RPMI8226 (cell line): ENCODE measurements at places on chromosomes 6 and 20.

DNA sequence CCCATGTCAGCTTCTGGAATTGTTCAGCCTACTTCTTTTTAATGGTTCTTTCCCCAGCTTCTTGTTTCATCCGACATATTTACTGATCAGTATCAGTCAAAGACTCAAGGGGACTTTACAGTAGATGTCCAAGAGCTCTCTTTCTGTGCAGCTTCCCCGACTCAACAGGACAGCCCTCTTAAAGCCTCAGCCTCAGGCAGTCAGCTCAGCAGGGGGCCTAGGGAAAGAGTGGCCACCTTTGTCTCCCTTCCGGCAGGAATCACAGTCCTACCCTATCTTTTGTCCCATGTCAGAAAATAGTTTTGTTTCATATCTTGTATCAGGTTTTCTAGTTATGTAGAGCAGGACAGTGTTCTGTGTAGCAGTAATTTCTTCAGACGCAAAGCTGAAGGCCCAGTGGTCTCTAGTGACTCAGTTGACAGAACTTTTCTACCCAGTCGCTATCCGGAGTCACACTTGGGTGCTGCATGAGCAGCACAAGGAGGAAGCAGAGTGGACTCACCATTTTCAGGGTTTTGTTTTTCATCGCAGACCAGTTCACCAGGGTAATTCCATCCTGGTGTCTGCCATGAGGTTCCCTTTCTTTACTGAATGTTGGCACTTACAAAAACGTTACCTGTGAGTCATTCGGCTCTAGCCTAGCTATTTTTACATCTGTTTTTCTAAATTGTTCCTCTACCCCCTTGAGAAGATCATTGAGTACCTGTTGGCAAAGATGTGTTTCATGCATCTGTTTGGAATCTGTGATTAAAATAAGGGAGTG is 47.7 kb downstream of the SPATA2 start:
- DNase-seq: no peak

- no peak for DNase-seq
Measured at GRCh38 chr6:169891421-169891820, 140.0 kb downstream of the ERMARD start.

DNA sequence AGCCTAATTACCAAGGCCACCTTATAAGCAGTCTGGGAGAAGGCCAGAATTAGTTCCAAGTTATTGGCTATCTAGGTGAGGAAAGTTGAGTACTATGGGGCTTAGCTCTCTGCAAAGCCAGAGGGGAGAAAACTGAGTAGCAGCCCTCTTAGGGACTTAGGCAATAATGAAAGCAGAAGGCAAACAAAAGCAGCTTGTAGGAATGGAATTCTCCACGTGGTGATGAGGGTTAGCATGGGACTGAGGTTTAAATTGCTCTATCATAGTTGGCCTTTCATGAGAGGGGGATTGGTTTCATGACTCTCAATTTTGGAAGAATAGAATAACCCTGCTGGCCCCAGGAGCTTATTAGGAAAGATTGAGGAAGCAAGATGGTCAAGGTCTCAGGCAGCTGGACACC is 7.0 kb upstream of the UBE2J1 start:
- DNase-seq: no peak

DNA sequence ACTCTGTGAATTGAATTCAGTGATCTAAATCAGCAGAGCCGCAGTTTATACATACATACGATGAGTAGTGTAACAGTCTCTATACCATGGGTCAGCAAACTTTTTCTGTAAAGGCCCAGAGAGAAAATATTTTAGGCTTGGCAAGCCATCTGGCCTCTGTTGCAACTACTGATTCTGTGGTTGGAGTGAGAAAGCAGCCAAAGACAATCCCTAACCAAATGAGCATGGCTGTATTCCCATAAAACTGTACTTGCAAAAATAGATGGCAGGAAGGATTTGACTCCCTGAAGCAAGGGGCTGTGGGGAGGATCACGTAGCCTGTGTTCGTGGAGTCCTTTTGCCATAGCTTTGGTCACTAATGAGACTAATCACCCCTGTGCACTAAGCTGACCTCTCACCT is 17.9 kb upstream of the MOCS1 start:
- DNase-seq: no peak

GRCh38 chr6:34237316-34237721 is 646 bp downstream of the HMGA1 start:
- peak; percentile 58 for DNase-seq

GRCh38 chr6:130604841-130605399 is 222.3 kb upstream of the SMLR1 start:
- DNase-seq: no peak

- no peak for DNase-seq
Measured at GRCh38 chr6:118697554-118697953, 46.2 kb upstream of the CEP85L start.

- DNase-seq: no peak
Measured at GRCh38 chr6:165218829-165219228, 90.6 kb downstream of the C6orf118 start.

DNA sequence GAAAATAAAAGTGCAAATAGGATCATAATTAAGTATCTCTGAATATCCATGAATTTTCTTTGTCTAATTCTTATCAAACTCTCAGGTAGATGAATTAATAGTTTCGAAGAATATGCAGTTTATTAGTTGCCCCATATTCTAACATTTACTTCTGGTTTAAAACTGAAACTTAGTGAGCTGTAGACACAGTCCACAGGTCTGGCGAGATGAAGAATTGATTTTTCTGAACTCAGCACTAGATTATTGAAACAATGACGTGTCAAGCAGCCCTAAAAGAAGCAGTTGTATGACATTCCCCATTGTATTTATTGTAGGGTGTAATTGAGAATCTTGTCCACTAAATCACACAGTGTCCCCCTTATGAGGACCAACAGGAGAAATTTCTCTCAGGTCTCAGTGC is 407.1 kb downstream of the GRIK2 start:
- DNase-seq: no peak

GRCh38 chr6:155996151-155996550 is 540.5 kb upstream of the NOX3 start:
- DNase-seq: no peak
